ENCODE measurements at places on chromosomes 11 and 22. TPM values are rescaled to one million over a fixed set of nuclear protein-coding genes. Genes with fewer than 3 reads are reported as not detected.

DNA sequence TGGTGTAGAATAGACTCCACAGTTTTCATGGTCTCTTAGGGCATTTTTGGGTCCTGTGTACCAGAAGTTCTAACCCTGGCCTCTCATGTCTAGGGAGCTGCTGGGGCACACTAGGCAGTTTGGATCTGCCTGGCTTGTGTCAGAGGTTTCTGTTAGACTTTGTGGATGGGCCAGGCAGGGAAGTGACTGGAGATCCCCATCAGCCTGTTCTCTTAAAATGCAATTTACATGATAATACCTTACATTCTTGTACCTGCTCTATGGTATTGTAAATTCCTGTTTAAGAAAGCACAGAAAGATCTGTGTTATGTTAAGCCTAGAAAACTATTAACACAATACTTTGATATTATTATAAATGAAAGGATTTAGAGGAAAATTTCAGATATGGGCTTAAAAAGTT lies 104.0 kb downstream of the ARHGAP42 start:
- DNase-seq: no peak
- H3K4me1 ChIP-seq: no peaks in the 10 kb centered on the region
- H3K36me3 ChIP-seq: no peaks in the 10 kb centered on the region
- H3K4me3 ChIP-seq: no peak overlapping the region

Gene KCNA4
- total RNA-seq: not detected

DNA sequence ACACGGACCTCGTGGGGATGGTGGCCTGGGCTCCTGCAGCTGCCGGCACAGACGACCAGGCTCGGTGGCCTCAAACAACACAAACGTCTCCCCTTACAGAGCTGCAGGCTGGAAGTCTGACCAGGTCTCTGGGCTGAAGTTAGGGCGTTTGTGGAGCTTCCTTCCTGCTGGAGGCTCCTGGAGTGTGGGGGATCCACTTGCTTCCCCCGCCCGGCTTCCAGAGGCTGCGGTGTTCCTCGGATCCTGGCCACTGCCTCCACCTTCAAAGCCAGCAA lies 313.5 kb downstream of the CTTN start:
- no peaks in the 10 kb centered on the region for H3K27me3 ChIP-seq
- H3K4me1 ChIP-seq: no peaks in the 10 kb centered on the region
- no peak for DNase-seq
- H3K4me3 ChIP-seq: no peak overlapping the region
- H3K27ac ChIP-seq: no peak overlapping the region
- H3K36me3 ChIP-seq: no peaks in the 10 kb centered on the region

Gene MIOX
- total RNA-seq: not detected

DNA sequence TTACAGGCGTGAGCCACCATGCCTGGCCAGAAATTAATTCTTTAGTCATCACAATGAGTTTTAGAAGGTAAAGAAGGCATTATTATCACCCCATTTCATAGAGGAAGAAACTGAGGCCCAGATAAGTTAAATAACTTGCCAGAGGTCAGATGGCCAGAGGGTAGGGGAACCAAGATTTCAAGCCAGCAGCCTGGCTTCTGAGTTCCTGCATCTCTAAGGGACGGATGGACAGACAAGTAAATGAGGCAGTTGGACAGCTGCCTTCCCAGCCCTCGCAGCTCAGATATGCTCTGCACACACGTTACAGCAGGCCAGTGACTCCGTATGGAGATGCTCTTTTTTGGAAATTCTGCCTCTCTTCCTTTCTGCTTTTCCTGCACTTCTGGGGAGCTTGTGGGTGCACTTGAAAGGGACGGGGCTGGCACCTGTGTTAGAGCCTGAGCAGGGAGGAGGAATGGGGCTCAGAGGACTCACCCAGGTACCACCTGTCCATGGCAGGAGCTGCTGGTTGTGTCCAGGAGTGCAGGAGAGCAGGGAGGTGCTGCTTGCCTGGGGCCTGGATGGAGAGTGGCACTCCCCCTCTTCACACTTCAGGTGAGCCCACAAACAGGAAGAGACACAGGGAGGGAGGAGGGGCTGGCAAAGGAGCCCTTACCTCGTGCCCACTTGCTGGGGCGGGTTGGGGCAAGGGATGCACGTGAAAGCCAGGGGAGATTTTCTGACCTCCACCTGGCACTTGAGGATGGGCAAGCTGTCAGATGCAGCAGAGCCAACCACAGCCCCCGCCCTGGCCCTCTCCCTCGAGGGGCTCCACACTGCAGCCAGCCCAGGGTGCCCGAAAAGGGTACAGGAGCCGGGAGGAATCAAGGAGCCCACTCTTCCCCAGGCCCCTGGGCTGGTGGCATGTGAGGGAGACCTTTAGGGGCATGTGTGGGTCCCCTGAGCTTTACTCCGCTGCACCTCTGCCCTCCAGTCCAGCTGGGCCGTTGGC lies 3.3 kb upstream of the FXYD2 start:
- H3K27ac ChIP-seq: peak overlapping the region; percentile 62
- no peaks in the 10 kb centered on the region for H3K36me3 ChIP-seq
- DNase-seq: peak; percentile 57
- H3K4me1 ChIP-seq: peaks cover 56% of the 10 kb centered on the region
- H3K4me3 ChIP-seq: no peak overlapping the region

Gene UCP2
- total RNA-seq: 850 TPM

Gene P4HA3
- total RNA-seq: not detected

- H3K27me3 ChIP-seq: peaks cover 15% of the 10 kb centered on the region
- no peaks in the 10 kb centered on the region for H3K36me3 ChIP-seq
- H3K27ac ChIP-seq: no peak overlapping the region
- no peak overlapping the region for H3K4me3 ChIP-seq
- H3K4me1 ChIP-seq: peaks cover 17% of the 10 kb centered on the region
Observed at GRCh38 chr22:42368379-42369249, 63.6 kb downstream of the NFAM1 start.

GRCh38 chr11:20000351-20001134 lies 159.7 kb downstream of the DBX1 start:
- H3K36me3 ChIP-seq: no peaks in the 10 kb centered on the region
- no peak overlapping the region for H3K4me3 ChIP-seq
- H3K4me1 ChIP-seq: no peaks in the 10 kb centered on the region
- no peaks in the 10 kb centered on the region for H3K27me3 ChIP-seq
- no peak overlapping the region for H3K27ac ChIP-seq

Gene TUB
- total RNA-seq: 0.27 TPM

Gene ADM2
- total RNA-seq: 1.9 TPM

Gene CALCA
- not detected for total RNA-seq

- H3K36me3 ChIP-seq: peaks cover 8% of the 10 kb centered on the region
- H3K27me3 ChIP-seq: no peaks in the 10 kb centered on the region
- no peak overlapping the region for H3K27ac ChIP-seq
- no peak overlapping the region for H3K4me3 ChIP-seq
- H3K4me1 ChIP-seq: no peaks in the 10 kb centered on the region
Observed at GRCh38 chr11:72940417-72940816, 126.2 kb downstream of the ATG16L2 start.

DNA sequence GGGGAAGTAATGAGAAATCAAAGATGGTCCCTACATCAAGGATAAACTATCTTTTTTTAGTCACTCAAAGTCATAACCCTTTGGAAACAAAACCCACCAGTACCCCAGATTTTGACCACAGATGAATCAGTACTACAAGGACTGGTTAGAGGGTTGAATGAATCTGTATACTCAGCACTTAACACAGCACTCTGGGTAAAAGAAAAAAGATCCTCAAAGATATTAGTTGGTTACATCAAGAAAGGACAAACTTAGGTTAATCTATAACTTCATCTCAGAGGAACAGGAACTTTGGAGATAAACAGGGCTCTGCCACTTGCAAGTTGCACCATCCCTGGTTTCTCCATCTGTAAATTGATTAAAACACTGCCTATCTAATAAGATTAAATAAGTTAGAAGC lies 18.8 kb downstream of the SC5D start:
- H3K36me3 ChIP-seq: peaks cover 20% of the 10 kb centered on the region
- no peaks in the 10 kb centered on the region for H3K27me3 ChIP-seq
- DNase-seq: no peak
- H3K4me3 ChIP-seq: no peak overlapping the region
- H3K27ac ChIP-seq: peak overlapping the region; percentile 1

DNA sequence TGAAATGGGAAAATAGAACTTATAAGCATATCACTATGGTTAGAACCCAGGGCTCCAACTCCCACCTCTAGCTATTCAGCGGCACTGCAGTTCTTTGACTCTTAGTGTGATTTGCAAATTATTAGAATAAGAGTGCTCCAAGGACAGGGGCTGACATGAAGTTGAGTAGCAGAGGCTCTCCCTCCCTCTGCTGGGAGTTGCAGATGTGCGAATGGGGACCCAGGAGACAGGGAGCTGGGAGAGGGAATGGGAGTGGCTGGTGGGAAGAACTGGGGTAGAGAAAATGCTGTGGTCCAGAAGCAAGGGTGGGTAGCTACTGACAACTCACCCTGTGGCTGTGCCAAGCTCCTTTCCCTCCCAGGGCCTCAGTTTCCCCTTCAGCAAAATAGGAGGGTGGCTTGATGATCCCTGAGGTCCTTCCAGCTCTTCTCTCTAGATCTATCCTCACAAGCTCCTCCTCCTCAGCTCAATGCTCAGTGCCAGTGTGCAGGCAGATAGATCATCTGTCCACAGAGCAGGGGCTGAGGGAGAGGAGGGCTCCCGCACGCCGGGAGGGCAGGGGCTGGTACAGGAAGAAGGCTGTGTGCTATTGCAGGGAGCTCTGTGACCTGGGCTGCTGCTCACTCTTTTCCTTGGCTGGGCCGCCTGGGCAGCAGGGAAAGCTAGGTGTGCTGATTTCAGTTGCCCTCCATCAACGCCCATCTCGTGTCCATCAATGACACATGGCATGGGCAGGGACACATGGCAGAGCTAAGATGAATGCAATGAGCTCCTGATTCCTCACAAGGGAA lies 99.0 kb downstream of the NECTIN1 start:
- no peaks in the 10 kb centered on the region for H3K4me1 ChIP-seq
- no peak overlapping the region for H3K4me3 ChIP-seq
- DNase-seq: no peak
- no peak overlapping the region for H3K27ac ChIP-seq
- H3K27me3 ChIP-seq: no peaks in the 10 kb centered on the region
- no peaks in the 10 kb centered on the region for H3K36me3 ChIP-seq

Gene SLC22A25
- total RNA-seq: not detected

DNA sequence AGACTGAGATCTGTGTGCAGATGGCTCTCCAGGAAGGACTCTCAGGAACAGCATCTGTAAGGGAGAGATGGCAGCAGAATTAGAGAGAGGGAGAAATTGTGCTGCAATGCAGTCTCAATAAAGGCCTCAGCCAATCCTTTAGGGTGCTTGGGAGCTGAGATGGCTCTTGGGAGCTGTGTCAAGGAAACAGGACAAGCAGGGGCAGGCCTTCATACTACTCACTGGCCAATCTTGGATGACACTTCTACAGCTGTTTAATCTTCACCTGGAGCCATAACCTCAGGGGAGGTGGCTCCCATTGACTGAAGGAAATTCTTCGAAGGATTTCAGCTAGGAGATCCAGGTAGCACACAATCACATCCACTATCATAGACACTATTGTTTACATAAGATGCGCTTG lies 10.0 kb downstream of the OR5B21 start:
- no peak for DNase-seq
- no peak overlapping the region for H3K4me3 ChIP-seq
- no peaks in the 10 kb centered on the region for H3K4me1 ChIP-seq
- no peaks in the 10 kb centered on the region for H3K36me3 ChIP-seq
- no peaks in the 10 kb centered on the region for H3K27me3 ChIP-seq

Gene ZC3H12C
- total RNA-seq: 3.0 TPM

Gene PAMR1
- not detected for total RNA-seq

Gene API5
- total RNA-seq: 65.7 TPM

Gene WNT11
- total RNA-seq: not detected

Gene TRIM21
- total RNA-seq: 27.1 TPM

GRCh38 chr22:26579331-26579886 lies 10.5 kb downstream of the TPST2 start:
- H3K27ac ChIP-seq: peak overlapping the region; percentile 76
- H3K36me3 ChIP-seq: peaks cover 9% of the 10 kb centered on the region
- peaks cover 29% of the 10 kb centered on the region for H3K4me1 ChIP-seq
- DNase-seq: peak; percentile 48

Gene MRGPRE
- not detected for total RNA-seq

Gene MAPK11
- total RNA-seq: 9.3 TPM

DNA sequence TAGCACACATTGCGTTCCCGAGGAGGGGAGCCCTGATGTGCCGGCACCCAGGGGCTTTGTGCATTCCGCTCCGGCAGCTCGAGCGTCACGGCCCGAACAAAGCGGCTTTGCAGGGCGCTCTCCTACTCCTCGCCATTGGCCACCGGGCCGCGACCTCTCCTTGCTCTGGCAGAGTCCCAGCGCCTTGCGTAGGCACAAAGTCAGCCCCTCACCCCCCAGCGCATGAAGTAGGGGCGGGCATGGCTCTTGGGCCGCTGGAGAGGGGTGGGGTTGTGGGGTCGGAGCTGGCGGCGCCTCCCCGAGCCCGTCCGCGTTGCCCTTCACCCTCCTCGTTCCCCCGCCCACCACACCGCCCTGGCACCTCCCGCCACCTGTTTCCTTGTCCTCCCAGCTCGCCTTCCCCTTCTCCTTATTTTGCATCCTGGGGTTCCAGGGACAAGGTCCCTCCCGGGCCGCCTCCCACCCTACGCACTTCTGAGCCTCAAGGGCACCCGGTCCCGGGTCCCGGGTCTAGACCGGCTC lies 753 bp upstream of the PPARA start:
- peak overlapping the region; percentile 67 for H3K27ac ChIP-seq
- peaks cover 20% of the 10 kb centered on the region for H3K4me1 ChIP-seq
- H3K4me3 ChIP-seq: peak overlapping the region; percentile 51
- DNase-seq: peak; percentile 53
- no peaks in the 10 kb centered on the region for H3K36me3 ChIP-seq

DNA sequence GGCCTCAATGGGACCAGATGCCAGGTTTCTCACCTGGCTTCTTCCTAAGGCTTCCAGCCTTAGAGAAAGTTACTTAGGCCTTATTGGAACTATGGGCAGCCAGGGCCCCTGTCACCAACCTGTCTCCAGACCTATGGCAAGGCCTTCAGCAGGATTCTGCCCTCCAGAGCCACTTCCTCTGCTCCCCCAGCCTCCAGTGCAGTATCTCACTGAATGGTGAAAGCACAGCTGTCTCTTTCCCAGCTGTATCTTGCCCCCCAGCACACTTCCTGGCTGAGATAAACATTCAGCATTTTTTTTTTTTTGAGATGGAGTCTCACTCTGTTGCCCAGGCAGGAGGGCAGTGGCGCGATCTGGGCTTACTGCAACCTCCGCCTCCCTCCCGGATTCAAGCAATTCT lies 1.5 kb downstream of the SLC2A11 start:
- peaks cover 20% of the 10 kb centered on the region for H3K4me1 ChIP-seq
- no peak for DNase-seq
- no peak overlapping the region for H3K27ac ChIP-seq
- H3K4me3 ChIP-seq: no peak overlapping the region
- H3K27me3 ChIP-seq: no peaks in the 10 kb centered on the region

DNA sequence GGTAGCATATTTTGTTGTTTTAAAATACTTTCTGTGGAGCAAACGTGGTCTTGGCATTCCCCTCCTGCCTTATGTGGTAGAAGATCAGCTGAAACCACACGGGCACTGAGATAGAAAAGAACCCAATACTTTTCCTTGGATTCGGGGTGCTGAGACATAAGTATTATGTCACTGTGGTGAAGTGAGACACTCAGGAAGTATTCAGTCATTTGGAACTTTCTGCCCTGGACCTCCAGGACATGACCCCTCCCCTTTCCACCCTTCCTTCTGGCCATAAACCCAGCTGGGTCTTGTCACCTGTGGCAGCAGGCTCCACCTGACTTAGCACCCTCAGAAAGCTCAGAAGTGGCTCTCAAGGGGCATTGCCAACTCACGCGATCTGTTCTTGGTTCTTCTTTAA lies 123.4 kb downstream of the SWAP70 start:
- no peak overlapping the region for H3K4me3 ChIP-seq
- H3K36me3 ChIP-seq: peaks cover 5% of the 10 kb centered on the region
- DNase-seq: no peak
- H3K27me3 ChIP-seq: no peaks in the 10 kb centered on the region

GRCh38 chr22:42356533-42356932 lies 75.7 kb downstream of the NFAM1 start:
- no peaks in the 10 kb centered on the region for H3K4me1 ChIP-seq
- no peak overlapping the region for H3K4me3 ChIP-seq
- DNase-seq: no peak
- H3K27me3 ChIP-seq: no peaks in the 10 kb centered on the region
- H3K27ac ChIP-seq: no peak overlapping the region
- H3K36me3 ChIP-seq: no peaks in the 10 kb centered on the region

Gene CWC15
- total RNA-seq: 94.1 TPM

Measured in CD4-positive, CD25-positive, alpha-beta regulatory T cell (primary cell).